ENCODE measurements at places on chromosomes 5 and 9. TPM values are rescaled to one million over a fixed set of nuclear protein-coding genes. Genes with fewer than 3 reads are reported as not detected.

The ATOSB gene
- 7.8 TPM for total RNA-seq

The FGF1 gene
- 1.3 TPM for total RNA-seq

The LCN15 gene
- total RNA-seq, result not detected

The PCDHGA2 gene
- total RNA-seq, result 6.4 TPM

The EPB41L4B gene
- total RNA-seq, result 70.5 TPM

The FREM1 gene
- total RNA-seq, result 2.2 TPM

The ANGPTL2 gene
- 11.4 TPM for total RNA-seq

The ELAVL2 gene
- total RNA-seq, result 0.27 TPM

The MYMK gene
- total RNA-seq, result not detected

The GPX8 gene
- 44.0 TPM for total RNA-seq

The PTPDC1 gene
- 11.4 TPM for total RNA-seq

The ADRB2 gene
- 1.1 TPM for total RNA-seq

The TNFSF15 gene
- 1.1 TPM for total RNA-seq

The PLEKHG4B gene
- 8.2 TPM for total RNA-seq

The DNAH5 gene
- total RNA-seq, result 3.4 TPM

The ANKRD55 gene
- not detected for total RNA-seq

The STPG3 gene
- not detected for total RNA-seq

The ERCC8 gene
- total RNA-seq, result 20.7 TPM

The SH3RF2 gene
- 20.8 TPM for total RNA-seq

The CDKN2B gene
- total RNA-seq, result 0.79 TPM

The ST8SIA4 gene
- total RNA-seq, result 3.8 TPM

The PLPP7 gene
- 2.7 TPM for total RNA-seq

The GLRA1 gene
- not detected for total RNA-seq

The CLIC3 gene
- 240 TPM for total RNA-seq

The CBY3 gene
- not detected for total RNA-seq

The ACTBL2 gene
- not detected for total RNA-seq
